Activated CD8-positive, alpha-beta memory T cell treated with anti-CD3 and anti-CD28 coated beads for 1 hour (primary cell): ENCODE measurements at places on chromosomes 5 and 9.

DNA sequence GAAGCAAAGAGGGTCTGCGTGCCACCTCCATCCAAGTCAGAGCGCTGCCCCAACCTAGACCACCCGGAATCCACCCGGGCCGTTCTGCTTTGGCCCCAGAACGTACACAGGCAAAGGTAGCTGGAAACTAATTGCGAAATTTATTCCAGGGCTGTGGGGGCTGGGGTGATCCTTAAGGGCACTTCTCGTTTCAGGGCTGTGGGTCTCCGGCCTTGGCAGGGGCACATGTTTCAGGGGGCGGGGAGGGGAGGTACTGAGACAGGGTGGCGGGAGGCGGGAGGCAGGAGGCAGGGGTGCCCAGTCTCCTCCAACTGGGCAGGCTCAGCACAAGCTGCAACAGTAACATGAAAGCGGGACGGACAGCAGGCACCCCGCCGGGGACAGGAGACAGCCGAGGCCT lies 26.1 kb downstream of the NR5A1 start:
- DNase-seq: no peak

DNA sequence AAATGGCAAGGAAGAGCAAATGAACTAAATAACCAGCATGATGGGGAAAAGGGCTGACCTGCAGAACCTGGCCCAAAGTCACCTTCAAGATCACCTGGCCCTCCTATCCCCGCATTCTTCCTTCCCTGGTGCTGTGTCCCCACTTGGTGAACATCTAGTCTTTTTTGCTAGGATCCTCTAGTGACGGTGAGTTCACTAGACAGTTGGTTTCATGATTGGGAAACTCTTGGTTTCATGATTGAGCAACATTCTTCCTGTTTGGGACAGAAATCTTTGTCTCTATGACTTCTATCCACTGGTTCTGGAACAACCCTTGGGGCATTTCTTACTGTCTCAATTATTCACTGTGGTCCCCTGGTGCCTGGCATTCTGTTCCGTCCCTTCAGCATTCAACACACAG lies 50.2 kb upstream of the DAB2IP start:
- no peak for DNase-seq

- DNase-seq: peak; percentile 3
Observed at GRCh38 chr5:149114403-149115312, 26.6 kb upstream of the ABLIM3 start.

DNA sequence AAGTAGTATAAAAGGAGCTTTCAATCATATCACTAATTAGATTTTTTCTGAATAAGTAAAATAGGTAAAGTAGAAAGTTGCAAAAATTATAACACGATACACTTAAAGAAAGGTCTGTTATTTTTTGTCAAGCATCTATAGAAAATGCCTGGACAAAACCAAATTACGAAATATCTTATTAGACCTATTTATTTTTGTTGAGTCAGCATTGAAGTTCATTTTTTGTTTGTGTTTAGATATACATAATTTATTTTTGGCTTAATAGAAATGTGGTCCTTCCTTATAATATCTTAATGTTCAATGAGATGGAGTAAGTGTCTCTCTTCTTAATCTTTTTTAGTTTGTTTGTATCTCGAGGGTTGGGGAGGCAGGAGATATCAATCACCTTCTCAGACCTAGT lies 214.8 kb upstream of the GRIA1 start:
- no peak for DNase-seq

DNA sequence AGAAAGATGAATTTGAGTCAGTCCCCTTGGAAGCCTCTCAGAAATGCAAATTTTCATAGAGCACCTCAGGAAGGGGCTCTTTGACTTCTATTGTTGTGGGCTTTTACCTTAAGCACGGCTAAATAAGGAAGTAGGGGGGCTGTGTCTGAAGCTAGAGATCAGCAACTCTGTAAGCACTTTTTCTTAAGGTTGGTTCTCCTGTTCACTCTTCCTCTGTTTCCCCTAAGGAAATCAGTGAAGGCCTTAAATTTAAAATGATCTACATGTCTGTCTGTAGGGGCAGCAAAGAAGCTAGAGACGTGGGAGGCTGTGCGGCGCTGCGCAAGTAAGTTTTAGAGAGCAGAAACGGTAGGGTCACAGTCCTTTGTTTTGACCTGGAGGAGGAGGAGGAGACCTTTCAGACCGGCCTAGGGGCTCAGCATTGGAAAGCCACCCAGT lies 1.2 kb upstream of the CDC14B start:
- no peak for DNase-seq
